ENCODE measurements at places on chromosomes 12 and 14.

- DNase-seq: no peak
These were observed 26.2 kb upstream of the BICD1 start for GRCh38 chr12:32080435-32080834.

DNA sequence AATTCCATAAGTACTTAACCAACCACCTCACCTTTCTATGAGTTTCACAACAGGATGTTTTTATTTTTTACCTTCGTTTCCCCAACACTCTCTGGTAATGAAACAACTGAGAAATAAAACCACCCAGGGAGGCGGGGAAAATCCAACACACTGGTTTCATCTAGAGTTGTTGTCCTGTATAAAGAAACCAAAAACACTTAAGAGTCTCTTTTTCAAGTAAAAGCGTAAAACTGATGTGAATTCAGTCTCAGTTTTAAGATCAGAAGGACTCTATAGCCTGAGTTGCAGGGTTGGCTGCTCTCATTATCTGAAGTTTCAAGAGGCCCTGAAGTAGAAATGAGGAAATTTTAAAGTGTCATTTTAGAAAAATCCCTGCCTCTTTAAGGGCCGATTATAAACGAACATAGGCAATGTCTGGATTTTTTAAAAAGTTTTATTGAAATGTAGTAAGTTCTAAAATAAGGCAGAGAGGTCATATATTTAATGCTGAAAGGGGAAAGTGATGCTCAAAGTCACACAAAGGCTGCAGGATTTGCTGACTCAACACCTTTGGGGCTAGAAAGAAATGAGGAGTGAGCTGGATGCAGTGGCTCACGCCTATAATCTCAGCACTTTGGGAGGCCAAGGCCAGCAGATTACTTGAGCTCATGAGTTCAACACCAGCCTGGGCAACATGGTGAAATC, 27.2 kb downstream of the HIGD1C start:
- no peak for DNase-seq

DNA sequence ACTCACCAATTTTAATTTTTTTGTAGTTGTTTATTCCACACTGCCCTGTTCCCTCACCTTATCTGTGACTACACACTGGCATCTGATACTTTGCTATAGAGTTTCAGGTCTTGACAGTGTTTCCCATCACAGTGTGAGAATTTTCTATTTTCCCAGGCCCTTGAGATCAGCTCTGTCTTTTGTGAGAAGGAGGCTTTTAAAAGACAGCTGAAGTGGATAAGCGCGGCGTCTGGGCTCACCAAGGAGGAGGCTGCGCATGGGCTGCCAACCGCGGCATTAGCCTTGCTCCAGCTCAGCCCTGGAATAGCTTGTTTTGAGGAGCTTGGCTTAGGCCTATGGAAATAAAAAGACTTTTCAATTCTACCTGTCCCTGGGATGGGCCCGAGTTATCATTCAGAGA, 181.3 kb downstream of the RMST start:
- DNase-seq: peak; percentile 11

- no peak for DNase-seq
These were observed 105.4 kb downstream of the FBXL14 start for GRCh38 chr12:1488908-1489381.

- DNase-seq: no peak
These were observed 10.4 kb upstream of the NOPCHAP1 start for GRCh38 chr12:104975587-104976343.

DNA sequence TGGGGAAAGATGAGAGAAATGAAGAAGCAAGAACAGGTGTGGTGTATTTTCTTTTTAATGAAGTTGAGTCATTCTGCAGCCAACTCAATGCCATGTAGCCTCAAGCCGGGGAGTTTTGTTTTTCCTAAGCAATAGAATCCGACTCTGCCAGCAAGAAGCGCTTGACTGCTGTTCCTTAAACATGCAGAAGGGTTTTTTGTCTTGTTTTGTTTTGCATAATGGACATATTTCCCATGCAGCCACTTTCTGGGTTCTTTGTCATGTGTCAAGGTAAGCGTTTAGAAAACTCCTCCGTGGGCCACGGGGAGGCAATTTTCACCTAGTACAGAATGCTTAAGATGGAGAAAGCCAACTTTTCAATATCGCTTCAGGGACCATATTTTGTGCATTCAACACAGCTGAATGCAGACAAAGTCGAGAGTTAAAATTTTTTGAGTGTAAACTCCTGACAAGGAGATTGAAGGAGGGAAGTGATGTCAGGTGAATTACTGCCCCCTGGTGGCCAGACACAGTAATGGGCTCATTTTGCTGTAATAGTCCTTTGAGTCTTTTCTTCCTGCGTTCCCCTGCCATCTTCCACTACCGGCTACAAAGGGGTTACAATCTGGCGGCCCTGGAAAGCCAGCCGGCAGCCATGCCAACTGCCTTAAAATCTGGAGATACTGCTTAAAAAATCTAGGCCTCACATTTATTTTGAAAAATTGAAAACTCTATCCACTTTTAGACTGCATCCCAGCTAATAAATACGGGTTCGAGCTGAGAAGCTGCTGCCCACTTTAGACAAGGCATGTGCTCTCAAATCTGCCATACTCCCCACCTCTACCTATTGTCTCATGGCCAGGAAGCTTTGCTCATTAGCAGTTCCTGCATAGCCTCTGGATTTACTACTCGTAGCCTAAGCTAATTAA, 3.2 kb upstream of the FICD start:
- DNase-seq: peak; percentile 70

DNA sequence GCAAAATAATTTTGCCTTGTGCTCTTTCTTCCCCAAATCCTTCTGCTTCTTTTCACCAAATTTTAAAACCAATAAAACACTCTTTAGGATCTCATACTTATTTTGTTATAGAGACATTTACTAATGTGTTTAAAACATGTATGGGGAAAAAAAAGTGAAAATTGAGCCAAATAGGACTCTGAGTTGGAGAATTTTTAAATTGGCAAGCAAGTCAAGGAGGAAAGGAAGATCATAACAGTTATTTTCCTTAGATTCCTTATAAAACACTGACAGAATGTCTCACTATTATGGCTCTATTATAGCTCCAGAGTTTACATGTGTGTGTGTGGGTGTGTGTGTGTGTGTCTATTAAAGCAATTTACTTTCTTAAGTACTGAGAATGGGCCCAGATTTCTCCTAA, 220.5 kb downstream of the SLC6A15 start:
- no peak for DNase-seq

GRCh38 chr12:93991829-93992461, 156.4 kb upstream of the PLXNC1 start:
- DNase-seq: peak; percentile 41

GRCh38 chr12:55901881-55902490, 25.7 kb downstream of the PYM1 start:
- DNase-seq: no peak

DNA sequence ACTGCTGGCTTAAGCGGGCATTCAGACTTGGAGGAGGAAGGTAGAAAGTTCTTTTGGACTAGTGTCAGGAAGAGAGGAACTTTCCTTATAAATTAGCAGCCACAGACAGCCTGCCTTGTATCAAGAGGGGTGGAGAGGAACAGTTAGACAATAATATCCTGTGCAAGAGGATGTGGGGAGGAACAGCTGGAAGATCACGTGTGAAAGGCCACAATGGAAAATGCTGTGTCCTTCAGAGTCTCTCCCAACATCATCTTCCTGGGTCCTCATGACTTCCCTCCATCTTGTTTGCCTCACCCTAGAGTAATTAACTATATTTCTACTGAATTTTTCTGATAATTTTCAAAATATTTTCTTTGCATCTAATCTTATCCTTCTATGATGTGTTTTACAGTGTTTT, 117.4 kb downstream of the MGAT4C start:
- no peak for DNase-seq

Data from NCI-H2227 treated with DMSO at 0.1 percent for 48 hours (cell line).